ENCODE measurements at places on chromosomes 2 and 18.

GRCh38 chr2:151906633-151906998 is 78.4 kb upstream of the ARL5A start:
- no peak for DNase-seq

DNA sequence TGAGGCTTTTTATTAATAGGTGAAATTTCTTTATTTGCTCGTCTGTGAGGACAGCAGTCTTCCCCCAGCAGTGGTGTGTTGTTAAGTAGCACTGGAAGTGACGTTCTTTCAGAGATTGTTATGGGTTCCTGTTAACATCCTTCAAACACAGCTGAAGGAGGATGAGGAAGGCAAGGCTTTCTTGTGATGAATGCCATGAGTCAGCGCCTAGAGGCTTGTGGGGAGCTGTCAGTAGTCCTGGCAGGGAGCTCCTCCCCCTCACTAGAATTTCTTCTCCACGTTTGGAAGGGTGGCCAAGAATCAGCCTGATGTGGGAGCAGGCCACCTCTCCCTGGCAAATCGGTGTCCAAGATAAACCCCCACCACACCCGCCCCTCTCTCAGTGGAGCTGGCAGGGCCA is 113.2 kb downstream of the ARHGEF4 start:
- no peak for DNase-seq

GRCh38 chr2:240246173-240246820 is 105.8 kb upstream of the OTOS start:
- DNase-seq: no peak

DNA sequence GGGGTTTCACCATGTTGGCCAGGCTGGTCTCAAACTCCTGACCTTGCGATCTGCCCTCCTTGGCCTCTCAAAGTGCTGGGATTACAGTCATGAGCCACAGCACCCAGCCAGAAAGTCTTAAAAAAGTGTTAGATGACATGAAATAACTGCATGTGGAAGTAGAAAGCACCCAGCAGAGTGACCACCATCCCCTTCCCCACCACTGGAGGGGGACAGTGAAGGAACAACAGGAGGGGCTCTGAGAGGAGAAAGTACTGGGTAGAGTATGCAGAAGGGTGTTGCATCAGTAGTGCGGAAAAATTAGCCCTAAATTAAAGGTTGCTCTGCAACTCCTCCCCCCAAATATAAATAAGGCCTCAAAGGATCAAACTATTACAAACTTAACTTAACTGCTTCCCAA is 230.5 kb downstream of the ZNF521 start:
- no peak for DNase-seq

DNA sequence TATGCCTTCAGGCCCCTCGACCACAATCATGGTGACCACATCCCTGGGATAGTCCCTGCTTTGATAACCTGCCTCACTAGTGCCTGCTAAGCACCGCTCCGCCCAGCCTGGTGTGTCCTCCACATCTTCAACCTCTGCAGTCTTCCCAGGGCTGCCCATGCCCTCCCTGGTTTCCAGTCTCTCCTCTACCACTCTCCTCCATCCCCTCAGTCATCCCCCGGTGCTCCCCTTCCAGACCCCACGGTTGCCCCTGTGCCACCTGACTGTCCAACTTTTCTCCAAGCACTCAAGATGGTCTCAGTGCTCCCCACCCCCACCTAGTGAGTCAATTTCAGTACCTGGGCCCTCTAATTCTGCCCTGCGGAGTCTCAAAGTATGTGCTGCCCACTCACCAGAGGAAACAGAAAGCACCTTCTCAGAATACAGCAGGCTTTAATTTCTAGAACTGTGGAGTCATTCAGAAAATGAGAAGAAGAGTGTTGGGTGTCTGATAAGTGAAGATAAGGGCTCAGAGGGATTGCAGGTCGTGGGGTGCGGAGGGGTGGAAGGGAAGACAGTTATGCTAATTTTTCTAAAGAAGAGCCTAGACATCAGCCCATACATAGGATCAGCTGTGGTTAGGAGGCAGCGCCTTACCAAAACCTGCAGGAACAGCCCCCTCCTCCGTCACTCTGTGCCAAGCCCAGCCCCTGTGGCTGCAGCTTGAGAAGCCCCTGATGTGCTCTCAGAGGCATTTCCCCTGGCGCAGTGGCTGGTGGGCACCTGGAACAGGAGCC is 53.6 kb upstream of the CAB39 start:
- DNase-seq: no peak

- peak; percentile 8 for DNase-seq
Measured at GRCh38 chr2:224778474-224778877, 62.3 kb upstream of the CCDC195 start.

- DNase-seq: no peak
Measured at GRCh38 chr2:102592601-102593000, 26.8 kb upstream of the SLC9A2 start.

GRCh38 chr2:151246152-151246551 is 15.5 kb downstream of the RBM43 start:
- no peak for DNase-seq

DNA sequence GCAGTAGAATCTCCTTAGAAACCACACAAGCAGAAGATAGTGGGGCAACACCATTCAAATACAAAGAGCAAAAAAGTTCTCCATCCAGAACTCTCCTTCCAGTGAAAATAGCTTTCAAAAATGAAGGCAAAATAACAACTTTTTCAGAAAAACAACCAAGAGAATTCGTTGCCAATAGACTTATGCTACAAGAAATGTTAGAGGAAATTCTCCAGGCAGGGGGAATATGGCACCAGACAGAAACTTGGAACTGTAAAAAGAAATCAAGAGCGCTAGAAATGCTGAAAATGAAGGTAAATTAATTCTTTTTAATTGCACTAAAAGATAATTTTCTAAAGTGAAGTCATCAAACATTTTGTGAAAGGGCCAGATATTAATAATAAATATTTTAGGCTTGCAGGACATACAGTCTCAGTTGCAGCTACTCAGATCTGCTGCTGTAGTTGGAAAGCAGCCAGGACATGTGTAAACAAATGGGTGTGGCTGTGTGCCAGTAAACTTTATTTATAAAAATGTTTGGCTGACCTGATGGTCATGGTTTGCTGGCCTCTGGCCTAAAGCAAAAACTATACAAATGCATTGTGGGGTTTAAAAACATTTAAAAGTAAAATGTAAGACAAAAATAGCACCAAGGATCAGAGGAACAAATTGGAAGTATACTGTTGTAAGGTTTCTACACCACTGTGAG is 73.7 kb upstream of the TGFA start:
- no peak for DNase-seq
